ENCODE measurements at places on chromosomes 16 and 17. TPM values are rescaled to one million over a fixed set of nuclear protein-coding genes. Genes with fewer than 3 reads are reported as not detected.

Gene SEZ6L2
- 0.38 TPM for total RNA-seq

DNA sequence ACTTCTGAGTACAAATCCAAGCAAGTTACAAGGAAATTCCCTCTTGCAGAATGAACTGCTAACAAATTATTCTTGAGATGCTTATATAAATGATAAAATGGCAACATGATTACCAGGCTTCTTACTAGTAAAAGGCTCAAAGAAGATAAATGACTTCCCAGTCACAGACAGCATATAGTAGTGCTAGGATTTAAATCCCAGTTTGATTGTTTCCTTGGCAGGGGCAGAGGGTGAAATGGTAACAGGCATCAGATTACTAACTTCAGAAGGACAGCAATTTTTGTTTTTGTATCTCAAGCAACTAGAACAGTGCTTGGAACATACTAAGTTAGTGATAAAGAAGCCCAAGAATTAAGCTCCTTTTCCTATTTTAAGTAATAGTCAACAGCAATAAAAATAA, 102.8 kb downstream of the SSH2 start:
- DNase-seq, result no peak

DNA sequence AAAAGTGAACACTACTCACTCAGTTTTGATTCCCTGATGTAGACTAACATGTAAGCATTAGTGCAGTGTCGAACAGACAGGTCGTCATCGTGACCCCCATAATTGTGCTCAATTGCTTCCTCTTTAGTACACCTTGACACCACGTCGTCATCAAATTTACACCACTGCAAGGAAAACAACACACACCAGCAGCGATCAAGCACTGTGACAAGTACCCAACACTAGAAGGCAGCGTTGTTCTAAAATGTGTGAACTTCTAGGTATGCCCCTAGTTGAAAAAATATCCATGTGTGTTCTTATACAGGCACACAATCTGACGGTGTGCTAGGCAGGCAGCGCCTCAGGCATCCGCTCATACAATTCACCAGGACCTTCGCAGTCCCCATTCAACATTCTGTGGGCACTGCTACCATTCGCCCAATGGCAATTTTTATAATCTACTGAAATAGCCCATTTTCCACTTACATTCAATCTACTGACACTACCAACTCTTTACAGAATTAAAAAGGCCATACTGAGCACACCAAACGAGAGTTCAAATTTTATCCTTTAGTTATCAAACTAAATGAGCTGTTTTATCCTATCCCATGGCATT, 23.1 kb downstream of the LITAFD start:
- DNase-seq, result no peak

DNA sequence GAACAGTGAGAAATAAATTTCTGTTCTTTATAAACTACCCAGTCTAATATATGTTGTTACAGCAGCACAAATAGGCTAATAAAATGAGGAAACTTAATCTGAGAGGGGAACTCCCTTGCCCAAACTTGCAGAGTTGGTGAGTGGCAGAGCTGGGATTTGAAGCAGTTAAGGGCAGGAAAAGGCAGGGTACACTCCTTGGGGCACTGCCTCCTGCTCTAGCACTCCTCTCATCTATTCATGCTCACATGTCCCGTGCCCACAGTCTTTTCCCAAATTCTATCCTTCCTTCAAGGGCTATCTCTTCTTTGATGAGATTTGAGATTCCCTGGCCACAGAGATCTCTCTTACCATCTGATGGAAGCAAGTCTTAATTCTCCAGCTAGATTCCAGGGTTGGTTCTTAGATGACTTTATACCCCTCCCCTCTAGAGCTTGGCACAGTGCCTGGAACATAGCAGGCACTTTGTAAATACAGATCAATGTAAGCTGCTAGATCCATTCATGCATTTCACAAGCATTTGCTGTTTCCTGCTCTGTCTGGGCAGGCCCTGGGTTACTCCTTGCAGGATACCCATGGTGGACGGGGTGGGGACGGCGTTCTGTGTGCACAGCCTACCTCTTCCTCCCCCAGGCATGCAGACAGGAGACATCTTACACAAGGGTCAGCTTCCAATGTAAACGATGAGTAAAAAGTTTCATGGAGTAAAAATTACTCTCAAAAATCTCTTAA, 39.2 kb upstream of the ABCC12 start:
- DNase-seq, result no peak

Gene ALOX12
- total RNA-seq, result not detected

GRCh38 chr17:73654241-73654640, 10.0 kb upstream of the SDK2 start:
- DNase-seq, result no peak

GRCh38 chr17:49473900-49474751, 21.0 kb upstream of the NGFR start:
- no peak for DNase-seq

DNA sequence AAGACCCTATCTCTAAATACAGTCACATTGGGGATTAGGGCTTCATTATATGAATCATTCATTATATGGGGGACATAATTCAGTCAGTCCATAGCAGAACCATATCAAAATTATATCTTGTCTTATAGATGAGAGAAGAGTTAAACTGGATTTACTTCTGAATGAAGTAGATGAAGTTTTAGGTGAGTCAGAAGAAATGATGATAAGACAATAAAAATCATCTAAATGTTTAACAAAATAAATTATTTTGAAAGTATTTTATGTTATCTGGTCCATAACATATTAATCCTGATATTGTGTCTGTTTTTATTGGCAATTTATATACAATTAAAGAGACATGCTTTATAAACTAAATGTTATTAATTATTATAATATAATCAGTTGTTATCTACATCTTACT, 76.9 kb upstream of the EFCAB3 start:
- no peak for DNase-seq

Gene PFN1
- 1,907 TPM for total RNA-seq

Gene ODAD4
- total RNA-seq, result 1.4 TPM

- DNase-seq, result no peak
Observed at GRCh38 chr17:57752031-57752905, 7.2 kb upstream of the CCDC182 start.

Gene KRT34
- total RNA-seq, result not detected

GRCh38 chr16:84513123-84513522, 8.7 kb upstream of the MEAK7 start:
- no peak for DNase-seq

Gene EDC4
- 88.6 TPM for total RNA-seq

GRCh38 chr17:28534740-28535375, 17.6 kb downstream of the UNC119 start:
- DNase-seq, result no peak

Gene NPTX1
- 1.2 TPM for total RNA-seq

- DNase-seq, result no peak
Observed at GRCh38 chr17:27816946-27817345, 16.6 kb upstream of the NOS2 start.

GRCh38 chr16:29987371-29988085, 7.9 kb downstream of the HIRIP3 start:
- DNase-seq, result no peak

GRCh38 chr17:17182598-17183136, 23.5 kb downstream of the PLD6 start:
- no peak for DNase-seq

- DNase-seq, result no peak
Observed at GRCh38 chr16:30750876-30751465, 2.7 kb downstream of the PHKG2 start.

DNA sequence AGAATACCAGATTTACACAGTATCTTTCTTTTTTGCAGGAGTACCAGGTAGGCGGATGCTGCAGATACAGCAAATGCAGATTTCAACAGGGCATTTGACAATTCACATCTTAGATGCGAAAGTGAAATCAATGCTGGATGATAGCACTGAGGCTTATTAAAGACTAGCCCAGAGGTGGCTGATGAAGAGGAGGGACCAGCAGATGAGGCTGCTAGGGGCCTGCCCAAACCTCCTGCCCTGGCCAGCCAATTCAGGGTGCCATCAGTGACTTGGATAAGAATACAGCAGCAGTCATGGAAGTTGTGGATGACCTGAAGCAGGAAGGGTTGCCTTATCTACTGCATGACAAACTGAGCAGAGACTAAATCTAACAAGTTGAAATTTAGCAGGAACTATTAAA, 1.5 kb upstream of the DYNC1LI2 start:
- no peak for DNase-seq

DNA sequence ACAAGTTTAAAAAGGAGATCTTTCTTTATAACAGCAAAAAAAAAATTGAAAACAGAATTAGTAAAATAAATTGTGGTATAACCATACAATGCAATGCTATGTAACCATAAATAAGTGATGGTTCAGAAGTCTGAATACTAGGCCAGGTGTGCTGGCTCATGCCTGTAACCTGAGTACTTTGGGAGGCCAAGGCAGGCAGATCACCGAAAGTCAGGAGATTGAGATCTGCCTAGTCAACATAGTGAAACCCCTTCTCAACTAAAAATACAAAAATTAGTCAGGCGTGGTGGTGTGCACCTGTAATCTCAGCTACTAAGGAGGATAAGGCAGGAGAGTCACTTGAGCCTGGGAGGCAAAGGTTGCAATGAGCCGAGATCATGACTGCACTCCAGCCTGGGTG, 34.6 kb downstream of the CCT6B start:
- DNase-seq, result no peak

- peak; percentile 34 for DNase-seq
Observed at GRCh38 chr17:40820228-40820838, 2.1 kb downstream of the KRT10 start.

GRCh38 chr17:62684179-62684578, 56.7 kb downstream of the MRC2 start:
- no peak for DNase-seq

Gene GRB7
- 1.2 TPM for total RNA-seq

Gene FNDC8
- total RNA-seq, result not detected

Gene PMFBP1
- 0.29 TPM for total RNA-seq

Measured in activated CD4-positive, alpha-beta memory T cell treated with anti-CD3 and anti-CD28 coated beads for 36 hours (primary cell).